ENCODE measurements at places on chromosomes 1 and 21.

DNA sequence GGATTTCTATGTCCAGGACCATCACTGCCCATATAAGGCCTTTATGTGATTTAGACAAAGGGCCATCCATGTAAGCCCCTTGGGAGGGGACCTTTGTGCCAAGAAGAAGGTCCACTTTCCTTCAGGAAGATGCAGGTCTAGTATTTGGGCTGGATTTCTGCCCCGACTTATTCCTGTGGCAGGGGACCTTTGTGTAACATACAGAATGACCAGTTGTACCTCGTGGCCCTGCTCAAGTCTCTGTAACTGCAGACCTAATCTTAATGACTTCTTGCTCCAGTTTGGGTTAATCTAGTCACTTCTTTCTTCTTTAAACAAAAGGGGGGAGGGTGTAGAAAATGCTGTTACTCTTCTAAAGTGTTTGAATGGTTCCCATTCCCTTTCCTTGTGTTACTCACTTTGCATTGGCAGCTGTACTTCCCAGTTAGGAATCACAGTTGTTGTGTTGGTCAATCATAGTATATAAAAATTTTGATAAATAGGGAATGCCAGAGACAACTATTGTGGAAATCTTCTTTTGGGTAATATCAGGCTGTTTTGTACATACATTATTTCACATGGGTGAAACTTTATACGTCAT, 54.2 kb downstream of the MIGA1 start:
- no peak for DNase-seq

DNA sequence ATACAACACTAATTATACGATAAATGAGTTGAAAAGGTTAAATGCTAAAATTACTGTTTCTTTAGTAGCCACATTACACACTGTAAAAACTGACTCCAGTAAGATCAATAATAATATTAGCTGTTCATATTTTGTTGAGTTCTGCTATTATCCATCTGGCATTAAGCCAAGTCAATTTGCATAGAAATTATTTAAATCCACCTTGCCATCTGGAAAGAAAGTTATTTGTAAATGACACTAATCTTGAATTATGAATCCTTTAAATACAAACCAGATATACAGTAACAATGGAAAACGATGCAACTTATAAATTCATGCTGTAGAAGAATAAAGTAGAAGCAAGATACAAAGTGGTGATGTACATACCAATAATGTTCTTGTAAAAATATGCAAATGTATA, 81.4 kb upstream of the BCL10 start:
- DNase-seq = no peak

- DNase-seq = no peak
Observed at GRCh38 chr1:78142736-78143135, 97.0 kb downstream of the GIPC2 start.

DNA sequence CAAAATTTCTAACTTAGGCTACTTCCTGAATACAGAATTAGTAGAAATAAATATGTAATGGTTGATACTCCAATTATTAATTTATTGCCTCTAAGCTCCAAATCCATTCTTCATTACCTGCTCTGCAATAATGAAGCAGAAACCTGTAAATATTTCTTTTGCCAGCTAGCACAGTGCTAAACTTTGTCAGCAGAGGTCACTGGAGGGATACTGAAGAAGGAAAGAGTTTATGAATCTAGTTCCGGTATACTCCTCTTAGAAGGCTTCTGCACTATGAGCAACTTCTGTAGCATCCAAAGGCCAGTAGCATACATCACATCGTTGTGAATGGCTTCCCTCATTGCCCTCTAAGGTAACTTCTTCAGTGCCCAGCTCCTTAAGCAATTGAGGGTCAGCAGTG, 81.0 kb upstream of the LHX8 start:
- DNase-seq = no peak

- no peak for DNase-seq
Observed at GRCh38 chr1:236457775-236458174, 63.7 kb downstream of the EDARADD start.

DNA sequence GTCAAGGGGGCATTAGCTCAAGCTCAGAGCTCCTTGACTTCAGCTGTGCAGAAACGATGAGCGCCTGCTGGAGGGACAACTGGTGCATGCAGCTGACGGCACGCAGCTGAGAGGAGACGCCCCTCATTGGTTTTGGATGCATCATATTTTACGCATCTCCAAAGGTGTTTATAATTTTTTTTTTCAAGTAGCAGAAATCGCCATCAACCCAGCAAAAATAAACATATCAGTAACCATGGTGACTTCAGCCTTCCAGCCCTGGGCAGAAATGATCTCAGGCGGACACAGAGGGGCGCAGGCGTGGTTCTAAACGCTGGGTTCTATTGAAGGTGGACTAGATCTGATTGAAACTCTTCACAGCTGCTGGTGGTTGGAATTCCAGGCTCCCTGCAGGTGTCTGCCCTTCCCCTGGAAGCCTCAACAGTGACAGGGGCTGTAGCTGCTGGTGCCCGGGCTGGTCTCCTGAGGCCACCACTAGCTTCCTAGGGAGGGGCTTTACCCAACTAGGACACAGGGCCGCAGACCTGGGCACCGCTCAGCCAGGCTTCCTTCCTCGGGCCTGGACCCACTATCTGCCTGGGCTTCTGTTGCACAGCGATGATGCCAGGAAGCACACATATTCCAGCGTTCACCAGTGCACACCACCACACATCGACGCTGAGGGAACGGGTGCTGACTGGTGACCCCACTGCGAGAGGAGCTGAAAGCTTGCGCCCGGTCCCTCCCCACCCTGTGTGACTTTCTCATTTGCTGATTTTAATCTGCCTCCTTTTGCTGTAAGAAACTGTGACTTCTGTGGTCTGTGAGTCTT, 63.7 kb upstream of the ABCG1 start:
- DNase-seq = no peak

GRCh38 chr1:161730050-161730564, 8.8 kb downstream of the FCRLB start:
- peak; percentile 44 for DNase-seq

DNA sequence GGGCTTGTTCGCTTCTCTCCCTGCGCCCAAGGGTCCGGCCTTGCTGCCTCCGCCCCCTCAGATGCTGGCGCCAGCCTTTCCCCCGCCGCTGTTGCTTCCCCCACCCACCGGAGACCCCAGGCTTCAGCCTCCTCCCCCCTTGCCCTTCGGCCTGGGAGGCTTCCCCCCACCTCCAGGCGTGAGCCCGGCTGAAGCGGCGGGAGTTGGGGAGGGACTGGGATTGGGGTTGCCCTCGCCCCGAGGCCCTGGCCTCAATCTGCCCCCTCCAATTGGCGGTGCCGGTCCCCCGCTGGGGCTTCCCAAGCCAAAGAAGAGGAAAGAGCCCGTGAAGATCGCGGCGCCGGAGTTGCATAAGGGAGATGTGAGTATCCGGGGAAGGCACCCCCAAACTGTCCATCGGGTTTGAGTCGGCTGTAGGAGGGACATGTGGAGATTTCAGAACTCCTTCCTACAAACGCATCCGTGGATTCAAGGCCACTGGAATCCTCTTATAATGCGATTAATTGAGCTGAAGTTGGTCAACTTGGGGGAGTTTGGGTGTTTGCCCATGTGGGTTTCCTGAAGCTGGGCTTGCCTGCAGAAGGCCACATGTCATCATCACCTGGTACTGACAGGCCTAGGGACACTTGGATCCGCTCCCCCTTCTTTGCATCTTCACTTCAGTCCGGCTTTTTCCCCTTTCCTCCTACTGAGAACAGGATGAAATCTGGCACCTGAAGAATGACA, 707 bp downstream of the PRCC start:
- no peak for DNase-seq

GRCh38 chr1:95685081-95685480, 451.1 kb downstream of the RWDD3 start:
- no peak for DNase-seq

GRCh38 chr1:9770298-9770697, 53.5 kb downstream of the CLSTN1 start:
- DNase-seq = peak; percentile 12

GRCh38 chr1:117094841-117095604, 26.5 kb downstream of the TRIM45 start:
- DNase-seq = no peak

DNA sequence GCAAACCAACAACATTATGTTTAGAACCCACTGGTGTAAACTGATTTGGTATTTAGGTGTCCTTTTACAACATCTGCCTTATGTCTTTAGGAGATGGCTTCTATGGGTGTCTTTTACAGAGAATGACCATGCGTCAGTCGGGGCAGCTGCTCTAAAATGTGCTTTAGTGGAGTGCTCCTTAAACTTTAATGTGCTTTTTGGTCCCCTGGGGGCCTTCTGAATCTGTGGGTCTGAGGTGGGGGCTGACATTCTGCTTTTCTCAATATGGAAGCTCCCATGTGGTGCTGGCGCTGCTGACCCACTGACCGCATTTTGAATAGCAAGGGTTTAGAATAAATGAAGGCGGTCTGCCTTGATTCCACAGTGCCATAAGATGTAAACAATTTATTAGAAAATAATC, 173.2 kb upstream of the B3GALT2 start:
- no peak for DNase-seq

GRCh38 chr1:9592510-9593075, 3.9 kb downstream of the TMEM201 start:
- no peak for DNase-seq

- no peak for DNase-seq
Observed at GRCh38 chr21:26674323-26674722, 101.2 kb upstream of the CYYR1 start.

DNA sequence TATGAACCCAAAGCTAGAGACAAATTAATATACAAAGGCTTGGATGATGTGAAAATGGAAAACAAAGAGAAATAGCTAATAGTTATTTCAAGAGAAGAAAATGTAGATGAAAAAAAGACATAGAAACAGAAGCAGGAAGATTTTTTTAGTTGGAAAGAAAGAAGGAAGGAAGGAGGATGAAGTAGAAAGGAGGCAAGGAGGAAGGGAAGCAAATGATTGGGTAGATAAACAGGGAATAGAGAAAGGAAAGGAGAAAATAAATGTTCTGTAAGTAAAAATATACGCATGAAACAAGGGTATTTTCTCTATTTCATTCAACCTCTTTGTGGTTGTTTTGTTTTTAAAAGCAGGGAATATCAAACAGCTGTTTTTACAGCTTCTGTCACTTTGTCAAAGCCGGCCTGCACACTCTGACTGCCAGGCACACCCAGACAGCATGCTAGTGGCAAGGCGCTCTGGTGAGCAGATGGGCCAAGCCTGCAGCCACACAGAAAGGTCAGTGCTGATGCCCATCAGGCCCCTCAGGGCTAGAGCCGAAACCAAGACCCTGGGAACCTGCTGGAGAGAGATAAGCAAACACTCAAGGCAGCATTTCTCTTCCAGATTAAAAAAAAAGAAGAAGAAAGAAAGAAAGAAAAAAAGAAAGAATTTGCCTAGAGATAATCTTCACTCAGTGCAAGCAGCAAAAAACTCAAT, 72.9 kb upstream of the CTTNBP2NL start:
- DNase-seq = no peak

- no peak for DNase-seq
Observed at GRCh38 chr1:27966402-27967105, 6.8 kb downstream of the XKR8 start.

DNA sequence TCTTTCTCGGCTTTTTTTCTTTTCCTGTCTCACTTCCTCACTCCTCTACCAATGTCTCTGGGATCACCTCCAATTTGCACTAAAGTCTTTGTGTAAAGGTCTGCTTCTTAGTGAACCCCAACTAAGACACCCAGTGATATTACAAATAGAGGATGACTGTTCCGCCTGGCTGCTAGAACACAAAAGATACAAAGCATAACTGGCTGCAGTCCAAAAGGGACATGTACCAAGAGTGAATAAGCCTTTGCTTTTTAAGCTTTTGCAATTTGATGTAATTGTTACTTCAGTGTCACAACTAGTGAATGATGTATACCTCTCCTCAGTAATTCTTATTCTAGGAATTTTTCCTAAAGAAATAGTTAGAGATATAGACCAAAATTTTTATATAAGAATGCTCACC, 82.8 kb upstream of the BEND5 start:
- DNase-seq = peak; percentile 19

DNA sequence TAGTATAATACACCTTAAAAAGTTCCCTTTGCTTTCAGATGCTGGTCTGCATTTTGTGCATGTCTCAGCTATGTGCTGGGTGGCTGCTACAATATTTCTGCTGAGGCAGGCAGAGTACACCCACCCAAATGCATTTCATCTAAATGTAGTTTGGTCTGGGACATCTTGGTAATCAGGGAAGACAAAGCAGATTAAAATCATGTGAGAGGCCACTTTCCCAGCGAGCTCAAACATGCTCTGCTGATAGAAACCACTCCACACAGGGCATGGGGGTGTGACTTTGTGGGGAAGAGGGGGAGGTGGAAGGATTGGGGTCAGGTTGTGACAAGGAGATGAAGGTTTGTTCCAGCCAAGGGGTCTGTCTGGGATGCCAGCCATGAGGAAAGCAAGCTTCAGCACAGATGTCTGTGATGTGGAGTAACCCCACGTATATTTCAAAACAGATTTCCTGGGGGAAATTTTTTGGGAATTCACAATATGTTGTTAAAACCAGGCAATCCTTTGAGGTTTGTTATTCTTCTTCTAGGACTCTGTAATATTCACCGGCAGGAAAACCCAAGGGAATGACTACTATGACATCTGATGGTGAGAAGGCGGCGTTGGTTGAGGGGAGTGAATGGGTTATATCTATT, 255.1 kb upstream of the FGGY start:
- no peak for DNase-seq

DNA sequence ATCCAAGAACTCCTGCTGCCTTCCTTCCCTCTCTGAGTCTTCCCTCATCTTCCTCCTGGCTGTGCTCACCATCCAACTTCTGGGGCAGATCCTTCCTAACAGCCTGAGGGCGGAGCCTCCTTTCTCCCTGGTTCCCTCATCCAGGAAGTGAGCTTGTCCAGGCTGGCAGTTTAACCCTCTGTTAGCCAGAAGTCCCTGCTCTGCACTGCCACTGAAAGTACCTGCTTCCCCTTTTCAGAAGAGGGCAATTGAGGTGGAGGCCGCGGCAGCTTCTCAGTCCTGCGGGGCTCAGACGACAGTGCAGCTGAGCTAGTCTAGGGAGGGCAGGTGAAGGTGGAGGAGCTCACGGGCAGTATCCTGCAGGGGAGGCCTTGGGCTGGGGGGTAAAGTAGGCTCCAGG, 149.1 kb downstream of the FCRL5 start:
- DNase-seq = peak; percentile 96

- no peak for DNase-seq
Observed at GRCh38 chr1:6545276-6546112, 8.8 kb downstream of the NOL9 start.

DNA sequence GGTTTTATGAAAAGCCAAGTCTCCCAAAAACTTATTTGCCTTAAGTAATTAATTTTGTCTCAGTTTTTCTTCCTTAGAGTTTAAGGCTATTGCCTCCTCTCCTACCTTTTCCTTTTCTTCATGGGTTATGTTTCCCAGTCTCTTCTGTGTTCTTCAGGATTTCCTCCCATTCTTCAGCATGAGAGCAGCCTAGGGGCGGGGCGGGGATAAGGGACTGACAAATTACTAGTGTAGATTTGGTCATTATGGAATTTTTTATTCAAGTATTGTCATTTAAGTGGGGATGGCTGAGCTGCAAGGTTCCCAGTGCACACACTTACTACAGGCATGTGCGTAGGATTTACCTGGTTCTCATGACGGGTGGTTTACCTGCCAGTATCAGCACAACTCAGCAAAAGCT, 35.2 kb upstream of the PIGV start:
- DNase-seq = no peak

DNA sequence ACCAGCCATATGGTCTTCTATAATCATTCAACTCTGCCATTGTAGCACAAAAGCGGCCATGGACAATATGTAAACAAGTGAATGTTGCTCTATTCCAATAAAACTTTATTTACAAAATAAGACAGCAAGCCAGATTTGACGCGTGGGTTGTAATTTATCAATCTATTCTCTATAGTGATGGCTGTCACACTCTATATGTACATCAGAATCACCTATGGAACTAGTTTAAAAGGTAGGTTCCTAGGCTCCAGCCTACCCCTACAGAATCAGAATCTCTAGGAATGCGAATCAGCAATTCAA, 7.7 kb downstream of the BCL2L15 start:
- no peak for DNase-seq

Data from MV-4-11 (cell line).